ENCODE measurements at places on chromosomes 6 and 20. TPM values are rescaled to one million over a fixed set of nuclear protein-coding genes. Genes with fewer than 3 reads are reported as not detected.

GRCh38 chr6:52187098-52187497 is 923 bp downstream of the IL17A start:
- no peak for DNase-seq

- no peak for DNase-seq
These were observed 83.0 kb upstream of the ELOVL5 start for GRCh38 chr6:53431704-53432103.

The NOX3 gene
- not detected for total RNA-seq

The NTSR1 gene
- 0.14 TPM for total RNA-seq

- DNase-seq: no peak
These were observed 1.3 kb downstream of the PTGIS start for GRCh38 chr20:49566401-49567364.

DNA sequence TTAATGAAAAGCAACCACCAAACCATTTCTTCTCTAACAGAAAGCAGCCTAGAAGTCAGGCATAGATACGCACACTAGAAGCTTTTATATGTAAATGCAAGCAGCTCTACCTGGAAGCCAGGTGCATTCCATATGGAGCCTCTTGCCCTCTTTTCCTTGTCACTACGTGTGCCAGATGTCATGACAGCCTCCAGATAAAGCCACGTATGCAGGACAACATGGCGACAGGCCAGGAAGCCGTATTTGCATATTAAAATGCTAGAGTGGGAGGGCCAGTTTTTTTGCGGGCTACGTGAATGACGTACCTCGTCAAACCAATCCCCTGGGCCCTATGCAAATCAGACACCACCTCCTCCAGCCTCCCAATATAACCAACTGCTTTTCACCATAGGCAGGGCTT is 308.1 kb upstream of the SPTLC3 start:
- DNase-seq: no peak

DNA sequence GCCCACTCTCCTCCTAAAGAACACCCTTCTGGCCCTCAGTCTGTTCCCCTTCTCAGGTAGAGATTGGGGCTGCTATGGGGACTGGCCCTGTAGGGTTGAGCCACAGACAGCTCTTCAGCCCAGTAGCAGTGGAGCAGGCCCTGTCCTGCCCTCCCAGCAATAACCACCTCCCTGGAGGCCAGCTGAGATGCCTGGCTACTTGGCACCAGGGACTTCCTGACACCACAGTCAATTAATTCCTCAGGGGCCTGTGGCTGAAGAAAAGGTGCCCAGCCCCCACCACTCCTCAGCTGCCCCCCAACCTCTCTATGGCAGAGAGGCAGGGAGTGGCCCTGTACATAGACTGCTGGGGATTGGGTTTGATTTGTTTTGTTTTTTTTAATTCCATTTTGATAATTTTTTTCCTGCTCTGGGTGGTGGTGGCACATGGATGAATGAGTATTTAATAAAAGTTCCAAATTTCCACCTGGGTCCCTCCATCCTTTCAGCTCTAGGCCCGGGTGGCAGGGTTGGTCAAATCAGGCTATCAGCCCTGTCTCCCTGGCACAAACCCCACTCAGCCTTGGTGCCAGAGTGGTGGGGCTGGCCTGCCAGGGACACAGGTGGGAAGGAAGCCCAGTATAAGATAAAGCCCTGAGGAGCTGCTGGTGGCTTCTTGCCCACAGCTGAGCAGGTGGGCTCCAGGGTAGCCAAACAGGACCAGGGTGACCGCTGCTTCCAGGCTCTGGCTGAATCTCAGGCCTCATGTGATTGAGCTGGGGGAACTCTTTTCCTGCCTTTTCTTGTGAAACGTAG is 1.9 kb upstream of the DEF6 start:
- no peak for DNase-seq

- no peak for DNase-seq
These were observed 7.1 kb downstream of the PTK6 start for GRCh38 chr20:63529861-63530787.

DNA sequence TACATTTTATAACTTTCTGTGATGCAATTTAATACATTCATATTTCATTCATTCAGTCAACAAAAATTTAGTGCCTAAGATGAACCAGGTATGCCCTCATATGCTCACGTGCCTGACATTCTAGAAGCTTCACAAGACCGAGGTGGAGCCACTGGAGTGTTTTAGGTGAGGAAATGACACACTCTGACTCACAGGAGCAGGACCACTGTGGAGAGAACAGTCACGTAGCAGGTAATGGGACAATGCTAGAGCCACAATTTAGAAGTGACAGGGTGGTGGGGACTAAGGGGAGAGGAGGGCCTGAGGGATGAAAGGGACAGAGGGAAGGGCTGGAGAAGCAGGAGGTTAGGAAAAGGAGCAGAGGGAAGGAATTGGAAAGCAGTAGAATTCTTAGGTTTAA is 17.6 kb upstream of the HLA-A start:
- no peak for DNase-seq

DNA sequence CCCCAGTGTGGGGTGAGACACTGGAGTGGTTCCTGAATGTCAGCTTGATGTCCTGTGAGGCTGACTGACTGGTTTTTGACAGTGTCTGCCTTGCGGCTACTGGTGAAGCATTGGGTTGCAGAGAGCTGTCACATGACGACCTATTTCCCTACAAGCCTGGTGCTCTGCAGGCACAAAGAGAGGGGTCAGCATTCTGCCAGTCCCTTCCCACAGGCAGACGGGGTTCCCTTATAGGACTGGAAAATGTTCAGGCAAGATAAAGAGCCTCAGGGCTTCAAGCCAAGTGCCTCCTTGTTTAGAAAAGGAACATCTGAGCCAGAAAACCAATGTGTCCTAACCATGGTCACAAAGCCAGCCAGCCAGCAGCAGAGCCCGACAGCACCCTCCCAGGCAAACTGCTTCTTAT is 11.0 kb downstream of the LY86 start:
- DNase-seq: no peak

GRCh38 chr6:358432-358831 is 33.1 kb upstream of the IRF4 start:
- no peak for DNase-seq
